ENCODE measurements at places on chromosomes 1 and 21.
A peak's percentile ranks its signal among the peaks of the same experiment; 100 is the strongest.

DNA sequence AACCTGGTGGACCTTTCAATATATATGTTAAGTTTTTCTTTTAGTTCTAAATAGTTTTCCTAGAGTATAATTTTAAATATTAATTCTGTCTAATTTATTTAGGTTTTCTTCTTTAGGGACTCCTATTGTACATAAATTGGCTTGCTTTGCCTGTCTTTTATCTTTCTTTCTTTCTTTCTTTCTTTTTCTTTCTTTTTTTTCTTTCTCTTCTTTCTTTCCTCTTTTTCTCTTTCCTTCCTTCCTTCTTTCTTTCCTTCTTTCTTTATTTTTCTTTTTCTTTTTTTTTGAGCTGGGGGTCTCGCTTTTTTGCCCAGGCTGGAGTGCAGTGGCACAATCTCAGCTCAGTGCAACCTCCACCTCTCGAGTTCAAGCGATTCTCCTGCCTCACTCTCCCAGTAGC, 35.2 kb downstream of the ZSCAN20 start:
- DNase-seq, result no peak

GRCh38 chr1:44806025-44806703, 987 bp downstream of the DYNLT4 start:
- no peak for DNase-seq

- DNase-seq, result peak; percentile 38
Measured at GRCh38 chr1:9843576-9843945, 19.8 kb upstream of the CLSTN1 start.

GRCh38 chr21:27831816-27832569, 865.1 kb upstream of the ADAMTS5 start:
- DNase-seq, result no peak

GRCh38 chr21:32334980-32335531, 36.4 kb downstream of the MRAP start:
- peak; percentile 91 for DNase-seq

- peak; percentile 29 for DNase-seq
Measured at GRCh38 chr1:208203848-208204609, 40.2 kb downstream of the PLXNA2 start.

DNA sequence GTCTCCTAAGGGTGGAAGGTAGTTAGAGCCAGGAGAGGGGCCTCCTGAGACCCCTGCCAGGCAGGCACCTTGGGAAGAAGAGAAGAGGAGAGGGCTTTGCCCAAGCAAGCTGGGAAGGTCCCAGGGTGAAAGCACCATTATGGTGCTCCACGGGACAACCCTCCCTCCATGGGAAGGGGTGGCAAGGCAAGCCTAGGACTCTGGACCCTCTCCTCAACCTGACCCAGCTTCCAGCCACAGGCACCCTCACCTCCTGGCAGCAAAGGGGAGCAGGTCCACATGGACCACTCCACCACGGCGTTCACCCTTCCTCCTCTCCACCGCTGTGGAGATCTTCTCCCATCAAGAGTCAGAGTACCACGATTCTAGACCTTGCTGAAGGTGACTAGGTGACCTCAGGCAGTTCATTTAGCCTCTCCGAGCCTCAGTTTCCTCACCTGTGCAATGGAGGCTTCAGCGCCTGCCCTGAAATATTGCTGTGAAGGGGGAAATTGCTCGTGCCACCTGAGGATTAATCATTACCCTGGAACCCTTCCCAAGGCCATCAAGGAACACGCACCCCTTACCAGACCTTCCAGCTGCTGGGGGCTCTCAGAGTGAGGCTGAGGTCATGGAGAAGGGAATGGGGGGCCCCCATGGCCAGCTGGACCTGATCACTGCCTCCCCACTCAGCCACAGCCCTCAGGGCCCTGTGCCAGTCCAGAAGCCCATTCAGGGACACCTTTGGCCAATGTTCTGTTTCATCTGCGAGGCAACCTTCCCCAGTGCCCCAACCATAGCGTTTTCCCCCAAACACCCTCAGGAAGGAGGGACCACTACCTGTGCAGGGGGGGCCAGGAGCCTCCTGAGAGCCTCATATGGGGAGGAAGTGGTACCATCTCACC, 1.6 kb downstream of the RAP1GAP start:
- no peak for DNase-seq
